ENCODE measurements at places on chromosomes 1 and 21. TPM values are rescaled to one million over a fixed set of nuclear protein-coding genes. Genes with fewer than 3 reads are reported as not detected.

DNA sequence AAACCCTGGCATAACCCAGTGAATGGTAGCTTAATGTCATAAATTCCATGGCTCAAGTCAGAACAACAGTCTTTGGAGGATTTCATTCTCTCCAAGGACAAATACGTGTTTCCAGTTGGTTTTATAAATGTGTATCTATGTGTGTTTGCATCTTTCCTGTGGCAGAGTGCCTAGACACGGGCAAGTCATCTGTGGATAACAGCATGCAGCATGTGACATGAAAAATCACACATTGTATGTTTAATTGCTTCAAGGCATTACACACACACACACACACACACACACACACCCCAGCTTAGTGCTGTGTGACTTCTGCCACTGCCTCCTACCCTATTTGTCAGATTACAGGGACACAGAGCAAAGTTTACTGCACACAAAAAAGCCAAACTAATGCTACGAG lies 68.2 kb upstream of the SSX2IP start:
- no peak for DNase-seq
- peaks cover 6% of the 10 kb centered on the region for H3K4me1 ChIP-seq
- no peaks in the 10 kb centered on the region for H3K27me3 ChIP-seq
- no peak overlapping the region for H3K4me3 ChIP-seq
- no peaks in the 10 kb centered on the region for H3K36me3 ChIP-seq

GRCh38 chr1:206573319-206573718 lies 38.9 kb downstream of the EIF2D start:
- no peak overlapping the region for H3K4me3 ChIP-seq
- H3K4me1 ChIP-seq, result peaks cover 7% of the 10 kb centered on the region
- no peaks in the 10 kb centered on the region for H3K36me3 ChIP-seq
- DNase-seq, result no peak

- no peak overlapping the region for H3K4me3 ChIP-seq
- H3K27ac ChIP-seq, result no peak overlapping the region
- H3K27me3 ChIP-seq, result no peaks in the 10 kb centered on the region
- H3K36me3 ChIP-seq, result no peaks in the 10 kb centered on the region
These were observed 105.5 kb downstream of the FASLG start for GRCh38 chr1:172764378-172764777.

GRCh38 chr1:178308438-178308837 lies 188.3 kb downstream of the CLEC20A start:
- H3K36me3 ChIP-seq, result peaks cover 8% of the 10 kb centered on the region
- H3K27me3 ChIP-seq, result no peaks in the 10 kb centered on the region
- H3K27ac ChIP-seq, result no peak overlapping the region
- no peak overlapping the region for H3K4me3 ChIP-seq

TRIM67 gene
- total RNA-seq, result 0.04 TPM

DNA sequence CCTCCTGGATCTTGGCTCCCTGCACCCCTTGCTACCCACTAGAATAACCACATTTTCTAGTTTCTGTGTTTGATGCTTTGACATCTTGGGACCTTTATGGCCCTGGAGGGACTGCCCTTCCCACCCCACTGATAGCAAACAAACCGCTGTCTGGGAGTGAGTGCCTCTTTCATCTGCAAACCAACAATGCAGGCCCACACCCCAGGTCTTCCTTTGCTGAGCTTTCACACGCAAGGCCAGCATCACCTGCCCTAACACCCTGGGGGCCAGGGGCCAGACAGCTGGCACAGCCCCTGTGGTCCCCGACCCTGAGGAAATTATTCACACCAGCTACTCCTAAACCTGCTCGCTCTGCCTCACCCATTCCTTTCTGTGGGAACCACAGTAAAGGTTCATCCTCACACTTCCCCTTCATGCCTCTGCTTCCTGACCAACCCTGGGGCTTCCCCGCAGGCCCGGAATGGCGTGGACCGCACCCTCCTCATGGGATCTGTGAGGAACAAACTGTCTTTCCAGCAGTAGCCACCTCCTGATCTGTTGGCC lies 15.4 kb downstream of the SLC2A7 start:
- H3K4me3 ChIP-seq, result no peak overlapping the region
- no peak overlapping the region for H3K27ac ChIP-seq
- H3K4me1 ChIP-seq, result no peaks in the 10 kb centered on the region
- no peak for DNase-seq
- H3K27me3 ChIP-seq, result peaks cover 3% of the 10 kb centered on the region
- H3K36me3 ChIP-seq, result no peaks in the 10 kb centered on the region

AADACL3 gene
- not detected for total RNA-seq

RNU1-2 gene
- 3,937 TPM for total RNA-seq

Measured in mesothelial cell of epicardium (in vitro differentiated cells).